ENCODE measurements at places on chromosomes 3 and 15.

GRCh38 chr3:106276151-106276550 is 407.3 kb upstream of the CBLB start:
- DNase-seq, result no peak

GRCh38 chr15:45644437-45644836 is 9.6 kb downstream of the SQOR start:
- no peak for DNase-seq

GRCh38 chr3:184771301-184772127 is 40.5 kb upstream of the VPS8 start:
- no peak for DNase-seq

GRCh38 chr3:46194868-46195553 is 13.1 kb downstream of the CCR1 start:
- DNase-seq, result no peak

DNA sequence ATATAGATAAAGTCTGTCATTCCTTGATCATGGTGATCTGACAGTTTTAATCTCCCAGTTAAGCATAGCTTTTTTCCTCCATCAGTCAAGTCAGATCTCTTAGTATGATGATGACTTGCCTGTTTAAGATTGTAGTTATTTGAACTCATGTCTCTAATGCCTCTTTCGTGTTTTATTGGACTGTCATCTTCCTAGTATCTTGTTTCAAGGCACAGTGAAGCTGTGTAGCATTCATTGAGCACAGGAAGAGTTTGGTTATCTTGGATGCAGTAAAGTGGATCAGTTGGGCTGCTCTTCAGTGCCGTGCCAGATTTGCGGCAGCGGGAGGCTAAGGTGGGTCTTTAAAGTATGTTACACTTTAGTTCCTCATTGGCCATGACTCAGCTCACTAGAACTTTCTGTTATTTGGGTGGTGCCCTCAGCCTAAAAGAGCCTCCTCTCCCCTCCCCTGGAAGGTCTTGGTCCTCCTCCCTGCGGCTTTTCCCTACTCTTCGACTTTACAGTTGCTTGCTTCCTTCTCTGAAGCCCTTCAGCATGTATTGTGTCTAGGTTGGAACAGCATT is 45.7 kb upstream of the SKOR1 start:
- no peak for DNase-seq

DNA sequence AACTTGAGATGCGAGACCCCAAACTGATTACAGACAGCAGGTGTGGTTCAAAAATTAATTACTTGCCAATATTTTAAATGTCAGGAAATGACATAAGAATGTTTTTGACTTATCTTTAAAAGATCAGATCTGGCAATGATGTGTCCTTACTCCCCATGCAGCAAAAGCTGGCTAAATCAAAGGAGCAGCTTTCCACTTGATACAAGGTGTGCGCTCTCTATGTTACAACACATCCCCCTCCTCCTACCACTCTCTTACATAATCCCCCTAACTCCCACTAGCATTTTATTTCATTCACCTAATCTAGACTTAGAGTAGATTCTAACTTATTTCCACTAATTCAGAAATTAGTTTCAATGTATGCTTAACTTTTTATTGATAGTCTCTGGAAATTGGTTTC is 609.0 kb downstream of the GRM7 start:
- DNase-seq, result no peak

DNA sequence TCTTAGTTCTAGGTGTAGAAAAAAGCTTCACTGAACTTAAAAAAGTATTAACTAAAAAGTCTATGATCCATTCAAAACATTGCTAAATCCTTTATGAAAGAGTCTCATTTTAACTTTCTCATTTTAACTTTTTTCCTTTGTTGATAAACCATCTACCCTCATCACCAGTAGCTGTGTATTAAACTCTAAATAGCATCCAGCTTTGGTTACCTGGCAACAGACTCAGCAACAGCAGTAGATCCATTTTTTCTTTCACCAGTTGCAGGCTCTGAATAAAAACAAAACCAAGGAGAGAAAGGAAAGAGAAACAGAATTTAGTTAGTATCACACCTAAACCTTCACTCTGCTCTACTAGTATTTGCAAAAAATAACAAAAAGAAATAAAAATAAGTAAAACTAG is 51.6 kb downstream of the TP53BP1 start:
- no peak for DNase-seq
